ENCODE measurements at places on chromosomes 7 and 10.
A peak's percentile ranks its signal among the peaks of the same experiment; 100 is the strongest.

DNA sequence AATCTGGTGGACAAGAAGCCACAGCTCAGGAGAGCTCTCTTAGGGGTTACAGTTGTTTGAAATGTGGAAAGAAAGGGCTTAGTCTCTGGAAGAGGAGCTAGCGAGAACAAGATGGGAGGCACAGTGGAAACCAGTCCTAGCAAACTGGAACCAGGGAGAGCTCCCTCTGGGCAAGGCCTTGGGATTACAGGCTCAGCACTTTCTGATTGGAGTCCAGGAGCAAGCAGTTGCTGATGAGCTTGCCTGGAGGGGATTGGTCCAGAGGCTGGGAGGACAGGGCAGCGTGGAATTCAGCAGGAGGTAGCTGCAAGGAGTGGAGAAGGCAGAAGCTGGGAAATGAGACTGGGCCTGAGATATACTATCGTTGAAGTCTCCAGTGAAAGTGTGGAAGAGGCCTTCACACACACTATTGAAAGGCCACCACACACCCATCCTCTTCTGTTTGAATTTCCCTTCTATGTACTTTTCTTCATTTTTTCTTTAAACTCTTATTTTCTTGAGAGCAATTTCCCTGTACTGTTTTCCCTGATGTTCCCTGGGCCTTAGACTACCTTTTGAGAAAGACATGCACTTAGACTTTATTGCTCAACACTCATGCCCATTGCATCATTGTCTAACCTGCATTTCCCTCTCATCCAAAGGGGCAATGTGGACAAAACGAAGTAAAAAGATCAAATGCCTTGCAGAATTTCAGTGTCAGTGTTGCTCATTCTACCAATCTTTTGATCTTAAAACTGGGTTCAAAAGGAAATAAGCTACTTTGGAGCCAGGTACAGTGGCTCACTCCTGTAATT lies 57.8 kb upstream of the LANCL2 start:
- no peak for DNase-seq

- no peak for DNase-seq
Observed at GRCh38 chr10:77793831-77794230, 132.7 kb downstream of the DLG5 start.

DNA sequence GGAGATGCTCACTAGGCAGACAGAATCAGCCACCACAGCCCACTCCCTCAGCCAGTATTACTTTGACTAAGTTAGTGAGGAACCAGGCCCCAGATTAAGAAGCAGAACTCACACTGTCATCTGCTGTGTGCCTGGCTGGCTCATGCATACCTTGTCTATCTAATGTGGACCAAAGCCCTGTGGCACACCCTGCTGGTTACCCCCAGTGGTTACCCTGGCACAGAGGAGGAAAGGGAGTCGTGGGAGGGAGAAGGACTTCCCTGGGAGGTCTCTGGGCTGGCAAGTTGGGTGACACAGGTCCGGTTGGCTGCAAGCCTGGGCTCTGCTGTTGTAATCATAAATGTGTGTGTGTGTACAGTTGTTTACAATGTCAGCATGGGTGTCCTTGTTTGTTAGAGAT lies 7.5 kb upstream of the SH2D4B start:
- no peak for DNase-seq

- DNase-seq = no peak
Observed at GRCh38 chr10:23294638-23295247, 49.9 kb downstream of the C10orf67 start.

DNA sequence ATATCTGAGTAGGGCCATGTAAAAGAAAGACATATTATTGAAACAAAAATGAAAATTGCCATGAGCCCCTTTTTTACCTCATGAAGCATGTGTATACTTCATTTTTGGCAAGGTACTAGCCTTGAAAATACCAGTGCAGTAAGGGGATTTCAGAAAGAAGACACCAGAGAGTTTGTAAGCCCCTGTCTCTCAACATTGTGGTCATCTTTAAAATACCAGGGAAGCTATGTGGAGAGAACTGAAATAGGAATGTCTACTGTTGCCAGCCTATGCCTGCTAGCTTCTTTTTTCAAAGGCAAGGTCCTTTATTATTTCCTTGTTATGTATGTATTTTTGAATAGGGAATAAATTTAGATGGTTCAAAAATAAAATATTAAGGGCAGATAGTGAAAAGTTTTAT lies 57.8 kb downstream of the CASD1 start:
- DNase-seq = no peak

- no peak for DNase-seq
Observed at GRCh38 chr7:26187380-26188205, 13.0 kb downstream of the HNRNPA2B1 start.

GRCh38 chr10:46299536-46300369 lies 13.0 kb downstream of the ANTXRL start:
- DNase-seq = peak; percentile 55

GRCh38 chr10:48604991-48605508 lies at the start of gene ARHGAP22:
TSS of gene ARHGAP22 (minus strand) at chr10:48605073. CDS start at chr10:48604796, 277 bp downstream.
- peak; percentile 68 for DNase-seq

DNA sequence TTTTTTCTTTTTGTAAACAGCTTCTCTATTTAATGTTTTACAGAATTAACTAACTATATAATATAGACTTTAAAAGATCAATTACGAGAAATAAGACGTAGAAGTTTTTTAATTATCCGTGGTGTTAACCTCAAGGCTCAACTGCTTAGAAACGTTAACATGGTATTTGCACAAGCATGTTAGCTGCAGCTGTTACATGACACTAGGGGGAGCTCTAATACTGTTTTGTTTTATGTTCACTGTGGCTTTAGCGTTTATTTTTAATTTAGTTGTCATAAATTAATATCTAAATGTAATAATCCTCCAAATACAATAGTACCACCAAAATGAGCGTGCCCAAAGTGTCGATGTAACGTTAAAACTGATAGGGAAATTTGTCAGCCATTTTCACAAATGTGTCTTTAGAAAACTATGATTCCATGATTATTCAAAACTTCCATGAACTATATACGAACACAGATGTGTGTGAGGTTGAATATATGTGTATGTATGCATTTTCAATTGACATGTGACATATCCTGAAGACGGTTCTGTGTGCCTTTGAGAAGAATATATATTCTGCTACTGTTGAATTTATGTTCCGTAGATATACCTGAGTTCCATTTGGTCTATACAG lies 828.8 kb upstream of the MBL2 start:
- DNase-seq = no peak
